CD4-positive, alpha-beta T cell treated with Interleukin-4 for 4 hours (primary cell): ENCODE measurements at places on chromosomes 16 and 17.

- no peak for DNase-seq
Measured at GRCh38 chr16:31094088-31094423, 541 bp downstream of the VKORC1 start.

- no peak for DNase-seq
Measured at GRCh38 chr16:88378401-88378800, 4.4 kb upstream of the ZNF469 start.

DNA sequence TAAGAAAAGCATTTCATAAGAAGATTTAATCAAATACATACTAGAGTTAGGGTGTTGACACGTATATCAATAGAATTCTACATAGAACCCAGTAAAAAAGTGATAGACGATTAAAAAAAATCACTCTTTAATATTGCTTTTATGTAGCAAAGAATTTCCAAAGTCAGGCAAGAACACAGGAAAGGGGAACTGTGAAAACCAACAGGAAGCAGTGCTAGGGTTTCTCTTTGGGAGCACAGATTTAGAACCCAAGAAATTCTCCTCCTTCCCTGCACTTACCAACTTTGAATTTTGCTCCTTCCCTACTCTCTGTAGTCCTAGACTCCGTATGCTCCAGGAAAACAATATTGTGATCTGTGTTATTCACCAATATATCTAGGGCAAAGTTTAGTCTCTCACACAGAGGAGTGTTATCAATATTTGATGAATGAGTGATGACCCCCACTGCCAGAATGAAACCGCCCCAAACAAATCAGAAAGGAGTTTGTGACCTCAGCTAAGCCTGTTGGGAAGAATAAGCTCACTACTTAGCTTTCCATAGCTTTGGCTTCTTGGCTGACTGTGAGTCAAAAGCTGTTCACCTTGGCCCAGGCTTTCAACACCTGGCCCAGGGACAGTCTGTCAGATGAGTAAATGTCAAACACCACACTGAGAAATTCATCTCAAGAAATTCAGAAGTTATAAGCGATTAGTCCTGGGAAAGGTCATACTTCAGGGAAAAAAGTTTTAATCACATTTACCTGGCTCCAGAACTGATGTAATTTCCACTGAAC lies 8.6 kb downstream of the RFWD3 start:
- no peak for DNase-seq

DNA sequence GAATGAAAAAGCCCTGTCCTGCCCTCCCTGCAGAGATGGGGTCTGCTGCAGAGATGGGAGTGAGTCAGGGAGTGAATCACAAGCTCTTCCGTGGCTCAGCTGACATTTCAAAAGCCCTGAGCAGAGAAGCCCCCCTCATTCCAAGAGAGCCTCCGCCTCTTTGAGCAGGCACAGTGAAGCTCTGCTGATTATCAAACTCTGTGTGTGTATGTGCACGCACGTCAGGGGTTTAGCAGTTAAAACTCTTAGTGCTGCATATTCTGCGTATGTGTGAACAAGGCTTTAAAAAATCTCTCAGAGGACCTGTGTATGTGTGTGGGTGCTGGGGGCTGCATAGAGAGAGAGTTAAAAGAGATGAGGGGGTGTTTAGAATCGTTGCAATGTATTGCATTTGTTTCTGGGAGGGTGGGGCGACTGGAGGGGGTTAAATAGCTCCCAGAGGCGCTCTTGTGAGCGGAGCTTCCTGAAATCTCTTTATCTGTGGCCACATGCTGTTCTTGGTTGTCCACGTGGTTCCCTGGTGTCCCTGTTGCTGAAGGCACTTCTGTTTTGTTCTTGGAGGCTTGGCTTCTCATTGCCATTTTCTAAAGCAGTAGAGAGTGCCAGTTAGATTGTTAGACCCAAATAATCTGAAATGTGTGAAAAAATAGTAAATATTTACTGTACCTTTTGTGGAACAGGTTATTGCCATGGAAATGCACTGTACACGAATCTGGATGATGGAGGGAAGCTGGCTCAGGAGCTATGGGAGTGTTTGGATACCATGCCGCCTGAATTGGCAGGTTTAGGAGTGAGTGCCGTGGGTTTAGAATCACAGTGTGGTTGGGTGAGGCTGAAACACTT lies 116.6 kb downstream of the PRKCB start:
- DNase-seq, result peak; percentile 56

- DNase-seq, result no peak
Measured at GRCh38 chr17:77877036-77877435, 81.5 kb upstream of the TNRC6C start.

- DNase-seq, result no peak
Measured at GRCh38 chr16:88541831-88542616, 28.2 kb upstream of the ZC3H18 start.

DNA sequence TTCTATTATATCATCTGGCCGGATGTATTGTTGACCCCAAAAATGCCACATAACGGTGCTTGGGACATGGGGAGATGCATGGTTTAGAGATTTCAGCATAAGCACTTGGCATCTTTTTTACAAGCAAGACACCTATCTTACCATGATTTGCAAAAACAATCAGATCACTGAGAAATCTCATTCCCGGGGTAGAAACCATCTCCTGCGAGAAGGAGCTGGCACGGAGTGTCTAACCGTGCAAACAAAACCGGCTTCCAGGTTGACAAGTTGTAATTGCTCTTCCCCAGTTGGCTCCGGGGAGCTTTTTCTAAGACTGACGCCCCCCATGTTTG lies 1.0 kb downstream of the SLC16A6 start:
- DNase-seq, result no peak

DNA sequence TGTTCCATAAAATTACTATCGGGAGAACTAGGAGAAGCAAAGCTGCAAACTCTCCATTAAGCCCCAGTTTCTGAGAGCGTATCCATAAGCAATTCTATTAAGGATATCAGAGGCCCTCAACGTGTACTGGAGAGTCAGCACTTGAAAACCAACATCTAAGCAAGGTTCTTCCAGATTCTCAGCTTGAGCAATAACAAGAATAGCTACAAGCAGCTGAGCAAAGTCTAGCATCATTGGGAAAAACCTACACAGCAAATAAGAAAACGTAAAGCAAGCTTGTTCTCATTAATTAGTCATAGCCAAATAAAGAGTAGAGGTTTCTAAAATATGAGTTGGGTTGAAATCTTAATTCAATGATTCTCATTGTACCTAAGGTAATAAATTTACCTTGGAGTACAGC lies 26.9 kb upstream of the COX10 start:
- DNase-seq, result no peak

GRCh38 chr16:3101841-3102470 lies 2.9 kb upstream of the ZSCAN10 start:
- peak; percentile 42 for DNase-seq

- peak; percentile 42 for DNase-seq
Measured at GRCh38 chr16:10521681-10522274, 58.6 kb downstream of the EMP2 start.

GRCh38 chr17:75845058-75845711 lies 981 bp upstream of the UNC13D start:
- peak; percentile 52 for DNase-seq

DNA sequence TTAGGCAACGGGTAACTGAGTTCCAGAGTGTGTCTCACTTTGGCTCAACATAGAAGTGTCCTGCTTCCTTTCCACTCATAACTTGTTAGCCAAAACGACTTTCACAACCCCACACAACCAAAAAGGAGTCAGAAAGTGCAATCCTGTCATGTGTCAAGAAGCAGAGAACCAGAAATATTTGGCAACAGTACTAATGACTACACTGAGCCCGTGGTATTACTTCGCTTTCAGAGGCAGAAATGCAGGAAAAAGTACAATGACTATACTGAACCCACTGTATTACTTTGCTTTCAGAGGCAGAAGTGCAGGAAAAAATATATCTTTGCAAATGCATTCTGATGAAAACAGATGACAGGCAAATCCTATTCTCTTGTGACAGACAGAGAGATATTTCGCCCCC lies 484.6 kb downstream of the KIF2B start:
- no peak for DNase-seq

GRCh38 chr16:2527784-2528100 lies 3.5 kb downstream of the CEMP1 start:
- no peak for DNase-seq
